Thyroid gland (tissue), 4 donors: ENCODE measurements at places on chromosomes 4 and X. TPM values are rescaled to one million over a fixed set of nuclear protein-coding genes. Genes with fewer than 3 reads are reported as not detected.

GRCh38 chr4:8378101-8378724, 62.3 kb downstream of the ACOX3 start:
- no peak overlapping the region for H3K27ac ChIP-seq
- H3K36me3 ChIP-seq: peaks cover 4% of the 10 kb centered on the region
- no peak overlapping the region for H3K4me3 ChIP-seq
- H3K27me3 ChIP-seq: no peaks in the 10 kb centered on the region
- H3K4me1 ChIP-seq: peaks cover 4% of the 10 kb centered on the region

- no peaks in the 10 kb centered on the region for H3K36me3 ChIP-seq
- no peak overlapping the region for H3K4me3 ChIP-seq
- no peak for DNase-seq
- no peaks in the 10 kb centered on the region for H3K27me3 ChIP-seq
- H3K27ac ChIP-seq: no peak overlapping the region
These were observed 15.9 kb downstream of the SPACA5 start for GRCh38 chrX:48022738-48023137.

- no peaks in the 10 kb centered on the region for H3K27me3 ChIP-seq
- H3K4me3 ChIP-seq: no peak overlapping the region
- H3K4me1 ChIP-seq: no peaks in the 10 kb centered on the region
- no peaks in the 10 kb centered on the region for H3K36me3 ChIP-seq
These were observed 54.5 kb downstream of the LDB2 start for GRCh38 chr4:16843831-16844508.

DNA sequence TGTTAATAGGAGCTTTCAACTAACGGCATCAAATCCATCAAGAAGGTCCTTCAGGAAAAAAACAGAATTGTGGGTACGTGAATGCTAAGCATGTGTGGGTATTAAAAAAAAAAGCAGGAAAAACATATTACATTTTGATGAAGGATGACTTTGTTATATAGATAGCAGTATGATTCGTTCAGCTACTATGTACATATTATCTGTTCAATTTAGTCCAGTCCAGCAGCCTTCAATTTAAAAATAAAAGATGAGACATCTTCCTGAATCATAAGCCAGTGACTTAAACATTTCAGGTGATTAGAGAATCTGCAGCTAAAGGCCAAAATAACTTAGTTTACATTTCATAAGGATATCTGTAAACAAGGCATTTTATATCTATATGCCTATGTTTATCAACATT, 63.4 kb downstream of the LCORL start:
- no peak for DNase-seq
- H3K4me3 ChIP-seq: no peak overlapping the region
- H3K4me1 ChIP-seq: no peaks in the 10 kb centered on the region

The XPNPEP2 gene
- 1.6 TPM for total RNA-seq
